ENCODE measurements at places on chromosomes 6 and 20.

DNA sequence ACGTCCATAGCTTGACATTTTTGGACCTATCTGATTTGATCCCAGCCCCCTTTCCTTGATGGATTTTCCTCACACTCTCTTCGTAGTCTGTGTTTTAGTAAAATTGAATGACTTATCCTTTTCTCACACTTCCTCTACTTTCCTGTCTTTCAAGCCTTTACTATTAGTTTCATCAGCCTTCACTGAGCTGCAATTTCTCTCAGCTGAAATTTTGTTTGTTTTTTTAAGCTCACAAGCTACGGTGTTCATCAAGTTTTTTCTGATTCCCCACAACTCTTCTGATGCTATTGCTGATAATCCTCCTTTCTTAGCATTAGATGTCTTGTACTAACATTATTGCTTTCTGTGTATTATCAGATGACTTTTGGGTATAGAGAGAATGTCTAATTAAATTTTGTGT, 263.7 kb downstream of the TBX18 start:
- no peak for DNase-seq

DNA sequence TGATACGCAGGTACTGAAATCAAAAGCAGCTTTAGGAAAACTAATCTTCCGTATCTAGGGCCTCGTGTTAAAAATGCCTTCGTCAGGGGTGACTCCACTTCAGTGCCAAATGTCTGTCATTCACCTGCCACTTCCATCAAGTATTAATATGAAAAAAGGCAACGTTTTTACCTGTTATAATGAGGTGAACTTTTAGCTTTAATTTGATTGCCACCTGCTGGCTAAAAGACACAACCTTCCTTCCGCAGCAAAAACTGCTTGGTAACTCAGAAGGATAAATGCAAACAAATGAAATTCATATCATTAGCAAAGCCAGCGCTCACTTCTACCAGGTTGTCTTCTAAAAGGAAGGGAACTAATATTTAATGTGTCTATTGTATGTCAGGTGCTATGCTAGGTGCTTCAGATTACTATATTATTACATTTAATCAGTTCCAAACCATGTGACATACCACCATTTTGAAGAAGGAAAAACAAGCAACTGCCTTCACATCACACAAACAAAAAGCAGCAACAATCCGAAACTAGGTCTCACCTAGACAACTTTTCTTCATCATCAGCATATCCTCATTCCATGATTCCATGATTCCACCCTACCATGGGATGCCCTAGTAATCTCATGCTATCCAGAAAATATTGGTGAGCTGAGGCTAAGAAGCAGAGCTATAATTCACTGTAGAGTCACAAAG, 20.6 kb upstream of the ARHGAP18 start:
- no peak for DNase-seq

DNA sequence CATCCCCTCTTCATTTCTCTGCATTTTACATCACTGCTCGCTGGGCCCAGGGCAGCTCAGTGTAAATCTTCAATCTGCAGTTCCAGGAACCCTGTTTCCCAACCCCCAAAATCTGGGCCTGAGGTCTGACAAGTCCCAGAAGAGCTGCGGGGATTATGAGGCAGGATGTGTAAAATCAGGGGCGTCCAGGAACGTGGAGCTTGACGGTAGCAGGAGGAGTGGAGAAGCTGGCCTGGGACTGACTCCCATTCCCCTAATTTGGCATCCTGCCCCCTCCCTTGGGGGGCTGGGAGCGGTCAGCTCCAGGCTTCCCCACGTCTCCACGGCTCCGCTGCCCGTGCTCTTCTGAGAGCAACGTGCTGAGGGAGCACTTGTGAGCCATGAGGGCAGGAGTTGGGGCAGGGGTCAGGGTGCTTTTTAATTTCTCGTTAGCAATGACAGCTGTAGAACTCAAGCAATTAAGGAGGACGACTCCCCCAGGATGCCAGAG, 23.4 kb upstream of the VEGFA start:
- no peak for DNase-seq

- no peak for DNase-seq
These were observed 286.7 kb downstream of the TFAP2B start for GRCh38 chr6:51105357-51105756.

DNA sequence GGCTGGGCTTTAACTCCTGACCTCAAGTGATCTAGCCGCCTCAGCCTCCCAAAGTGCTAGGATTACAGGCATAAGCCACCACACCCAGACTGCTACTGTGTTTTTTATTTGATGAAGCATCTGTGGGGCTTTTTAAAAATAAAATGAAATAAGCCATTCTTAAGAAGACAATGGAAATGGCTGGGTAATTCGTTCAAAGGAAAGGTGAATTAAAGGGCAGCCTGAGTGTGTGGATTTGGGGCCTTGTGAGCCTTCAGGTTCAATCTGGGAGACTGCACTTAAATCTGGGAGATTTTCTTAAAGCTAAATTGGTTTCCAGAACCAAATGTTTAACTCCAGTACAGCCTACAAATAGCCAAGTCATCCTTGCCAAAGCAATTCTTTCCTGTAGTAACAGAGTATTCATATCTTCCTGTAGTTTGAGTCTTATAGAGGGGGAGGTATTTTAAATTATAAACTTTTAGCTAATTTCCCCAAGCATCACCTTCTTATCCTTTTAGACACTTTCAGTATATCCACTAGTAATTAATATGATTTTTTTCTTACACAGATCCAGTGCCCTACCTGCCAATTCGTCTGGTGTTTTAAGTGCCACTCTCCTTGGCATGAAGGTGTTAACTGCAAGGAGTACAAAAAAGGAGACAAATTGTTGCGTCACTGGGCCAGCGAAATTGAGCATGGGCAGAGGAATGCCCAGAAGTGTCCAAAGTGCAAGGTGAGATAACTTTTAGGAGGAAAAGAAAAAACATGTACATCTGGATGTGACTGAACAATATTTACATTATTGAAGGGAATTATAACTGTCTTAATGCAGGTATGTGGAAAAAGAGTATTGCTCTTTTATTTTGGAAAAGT, 95.4 kb downstream of the RNF217 start:
- DNase-seq: no peak

Measured in BE2C (cell line).